Brain (organoid and tissue), 16 donors: ENCODE measurements at places on chromosomes 1 and 21. TPM values are rescaled to one million over a fixed set of nuclear protein-coding genes. Genes with fewer than 3 reads are reported as not detected.

DNA sequence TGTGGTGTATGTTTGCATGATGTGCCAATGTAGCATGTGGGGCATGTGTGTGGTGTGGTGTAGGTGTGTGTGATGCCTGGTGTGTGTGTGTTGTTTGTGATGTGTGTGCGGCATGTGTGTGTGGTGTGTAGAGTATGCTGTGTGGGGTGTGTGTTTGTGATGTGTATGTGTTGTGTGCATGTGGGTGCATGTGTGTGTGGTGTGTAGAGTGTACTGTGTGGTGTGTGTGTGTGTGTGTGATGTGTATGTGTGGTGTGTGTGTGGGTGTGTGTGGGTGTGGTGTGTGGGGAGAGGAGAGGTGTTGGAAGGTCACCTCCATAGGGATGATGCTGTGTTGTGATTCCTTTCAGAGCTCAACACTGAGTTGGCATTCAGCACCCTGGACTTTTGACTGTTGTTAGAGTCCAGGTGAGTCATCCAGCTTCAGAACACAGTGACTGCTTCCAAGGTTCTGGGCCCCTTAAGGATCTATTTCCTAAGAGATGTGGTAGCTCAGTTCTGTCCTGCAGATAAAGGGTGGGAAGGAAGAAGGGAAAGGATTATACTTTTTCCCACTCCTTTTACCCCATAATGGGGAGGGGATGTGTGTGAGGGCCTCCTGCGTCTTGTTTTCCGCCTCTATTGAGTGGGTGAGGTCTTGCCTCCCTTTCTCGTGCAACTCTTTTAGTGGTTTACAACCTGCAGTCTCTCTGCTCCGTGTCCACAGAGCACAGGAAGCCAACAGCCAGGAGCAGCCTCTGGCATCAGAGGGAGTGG is 47.6 kb downstream of the RHOU start:
- no peak for DNase-seq

The LCE2A gene
- not detected for polyA plus RNA-seq

DNA sequence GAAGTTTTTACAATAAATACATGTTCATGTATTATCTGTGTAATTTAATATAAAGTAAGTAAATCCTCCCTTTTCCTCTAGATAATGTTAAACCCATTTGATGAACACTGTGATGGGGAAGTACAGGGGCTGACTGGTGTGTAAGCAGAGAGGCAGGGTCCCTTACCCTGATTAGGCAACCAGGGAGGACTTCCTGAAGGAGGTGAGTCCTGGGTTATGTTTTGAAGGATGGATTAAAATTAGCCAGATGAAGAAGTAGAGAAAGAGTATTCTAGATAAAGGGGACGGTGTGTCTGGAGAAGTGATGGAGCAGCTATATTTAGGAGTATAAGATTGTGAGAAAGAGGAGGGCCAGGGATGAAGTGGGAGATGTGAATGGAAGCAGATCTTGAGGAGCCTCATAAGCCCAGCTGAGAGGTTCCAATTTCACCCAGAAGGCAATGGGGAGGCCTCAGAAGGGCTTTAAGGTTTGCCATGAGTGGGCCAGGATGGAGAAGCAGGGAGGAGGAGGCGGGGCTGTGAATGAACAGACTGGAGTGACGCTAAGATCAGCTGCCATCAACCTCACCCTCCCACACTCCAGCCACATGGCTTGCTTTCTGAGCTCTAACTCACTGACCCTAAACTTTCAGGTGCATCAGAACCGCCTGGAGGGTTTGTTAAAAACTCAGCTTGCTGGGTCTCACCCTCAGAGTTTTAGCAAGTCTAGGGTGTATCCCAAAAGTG is 30.9 kb upstream of the ID3 start:
- DNase-seq: no peak

The HSPB7 gene
- 1.5 TPM for polyA plus RNA-seq

GRCh38 chr1:150168960-150169601 is 19.4 kb downstream of the PLEKHO1 start:
- DNase-seq: no peak

DNA sequence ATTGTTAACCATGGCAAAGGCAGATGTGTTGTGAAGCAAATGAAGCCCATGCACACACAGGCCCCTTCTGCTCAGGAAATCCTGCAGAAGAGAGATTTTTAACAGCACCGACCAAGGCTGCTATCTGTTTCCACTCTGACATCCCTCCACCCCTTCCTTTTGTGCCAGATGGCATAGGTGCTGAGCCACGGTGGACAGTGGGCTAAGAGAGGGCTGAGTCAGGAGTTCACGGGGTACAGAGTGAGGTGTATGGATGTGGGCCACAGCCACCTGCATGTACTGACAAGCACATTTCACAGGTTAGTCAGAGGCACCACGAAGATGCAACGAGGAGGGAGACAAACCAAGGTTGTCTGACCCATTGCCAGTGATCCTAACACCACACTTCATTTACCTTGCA is 9.5 kb downstream of the RSPH1 start:
- DNase-seq: no peak

The FMO1 gene
- polyA plus RNA-seq: 0.58 TPM
